PC-9 (cell line): ENCODE measurements at places on chromosomes 11 and 22.

- DNase-seq = no peak
Measured at GRCh38 chr22:39954584-39955055, 5.6 kb upstream of the TMA7B start.

DNA sequence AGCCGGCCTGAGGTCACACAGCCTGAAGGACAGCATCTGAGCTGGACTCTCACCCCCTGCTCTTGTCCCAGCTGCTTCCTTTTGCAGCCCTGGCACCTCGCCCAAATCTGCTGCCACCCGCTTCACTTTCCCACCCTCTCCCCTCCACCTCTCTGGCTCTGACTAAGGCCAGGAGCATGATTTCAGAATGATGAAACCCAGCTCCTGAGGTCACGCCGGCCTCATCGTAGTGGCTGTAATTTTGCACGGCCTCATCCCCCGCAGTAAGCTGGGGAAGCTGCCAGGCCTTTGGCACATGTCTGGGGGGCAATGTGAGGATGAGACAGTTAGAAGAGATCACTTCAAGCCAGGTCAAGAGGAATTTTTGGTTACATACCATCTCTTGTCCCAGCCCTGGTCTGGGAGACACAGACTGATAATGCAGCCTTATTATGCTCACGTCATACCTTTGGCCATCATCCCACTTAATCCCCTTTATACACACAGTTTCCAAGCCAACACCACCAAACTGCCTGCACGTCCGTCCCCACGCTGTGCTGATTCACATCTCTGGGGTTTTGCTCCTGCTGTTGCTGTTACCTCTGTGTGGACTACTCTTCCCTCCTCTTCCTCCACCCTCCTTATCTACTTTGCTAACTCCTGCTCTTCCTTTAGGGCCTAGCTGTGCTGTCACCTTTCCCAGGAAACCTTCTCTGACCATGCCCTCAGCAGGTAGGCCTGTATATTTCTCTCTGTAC is 58.1 kb downstream of the CHRDL2 start:
- peak; percentile 88 for DNase-seq

GRCh38 chr11:9038541-9038940 is 34.7 kb upstream of the NRIP3 start:
- DNase-seq = no peak

GRCh38 chr11:59180168-59180776 is 8.3 kb downstream of the DTX4 start:
- no peak for DNase-seq

GRCh38 chr11:13277768-13278608 is at the start of gene BMAL1:
TSS of gene BMAL1 (plus strand) at chr11:13277790. CDS start at chr11:13354309, 76,519 bp downstream.
- peak; percentile 40 for DNase-seq

DNA sequence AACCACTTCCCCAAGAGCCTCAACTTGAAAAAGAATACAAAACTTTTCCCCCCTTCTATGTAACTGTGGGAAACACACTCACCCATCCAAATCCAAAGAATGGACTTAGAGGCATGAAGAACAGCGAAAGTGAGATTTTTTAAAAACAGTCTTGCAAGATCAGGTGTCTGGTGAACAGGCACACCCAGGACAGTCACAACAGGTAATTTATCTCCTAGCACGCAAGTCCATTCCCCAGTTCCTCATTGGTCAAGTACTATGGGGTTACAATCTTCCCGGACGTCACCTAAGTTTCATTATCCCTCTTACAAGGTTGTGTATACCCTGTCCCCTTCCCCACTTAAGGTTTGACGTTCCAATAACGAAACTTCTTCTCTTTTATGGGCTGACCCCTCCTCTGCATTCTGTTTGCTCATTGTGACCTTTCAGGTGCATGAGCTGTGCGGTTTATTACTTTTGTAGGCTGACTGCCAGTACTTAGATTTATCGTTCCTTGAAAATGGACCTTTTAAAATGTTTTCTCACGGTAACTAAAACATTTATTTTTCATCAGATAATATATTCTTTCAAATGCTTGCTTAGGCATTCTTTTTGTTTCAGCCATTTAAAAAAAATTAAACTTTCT is 1401.9 kb downstream of the FAM181B start:
- DNase-seq = no peak
